Dermis microvascular lymphatic vessel endothelial cell (primary cell): ENCODE measurements at places on chromosomes 5 and 9. TPM values are rescaled to one million over a fixed set of nuclear protein-coding genes. Genes with fewer than 3 reads are reported as not detected.

- DNase-seq, result no peak
These were observed 233.6 kb upstream of the IRX1 start for GRCh38 chr5:3361811-3362605.

- no peak for DNase-seq
These were observed 73.3 kb upstream of the PHF24 start for GRCh38 chr9:34884747-34885189.

The LHX6 gene
- 1.9 and 3.2 TPM in 2 replicates for total RNA-seq

The CCDC183 gene
- 0.26 and 0.51 TPM in 2 replicates for total RNA-seq

The SV2C gene
- total RNA-seq, result under 0.01 TPM in 1 of 2 replicates, not detected in the other

- no peak for DNase-seq
These were observed 117.0 kb upstream of the GHR start for GRCh38 chr5:42306287-42306686.

- DNase-seq, result no peak
These were observed 14.1 kb downstream of the KCNT1 start for GRCh38 chr9:135716045-135716444.

The PPIC gene
- total RNA-seq, result 50.1 and 66.2 TPM in 2 replicates

DNA sequence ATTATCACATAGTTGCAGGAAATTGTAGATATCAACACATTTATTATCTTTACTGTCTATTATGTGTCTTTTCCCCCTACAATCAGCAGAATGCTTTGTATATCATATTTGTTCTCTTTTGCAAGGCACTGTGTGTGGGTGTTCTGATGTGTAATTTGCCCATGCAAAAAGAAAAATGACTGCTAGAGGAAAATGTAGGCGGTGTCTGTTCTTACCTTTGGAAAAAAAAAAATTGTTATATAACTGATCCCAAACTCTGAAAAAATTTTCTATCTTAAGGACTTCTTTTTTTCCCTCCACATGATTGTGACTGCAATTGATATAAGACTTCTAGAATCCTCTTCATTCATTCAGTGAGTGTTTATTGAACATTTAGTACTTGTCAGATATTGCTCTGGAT is 24.5 kb downstream of the MRPS30 start:
- DNase-seq, result no peak

The CER1 gene
- total RNA-seq, result not detected in 2 replicates

The NDOR1 gene
- 2.4 and 3.2 TPM in 2 replicates for total RNA-seq

The MYMK gene
- not detected in 2 replicates for total RNA-seq

DNA sequence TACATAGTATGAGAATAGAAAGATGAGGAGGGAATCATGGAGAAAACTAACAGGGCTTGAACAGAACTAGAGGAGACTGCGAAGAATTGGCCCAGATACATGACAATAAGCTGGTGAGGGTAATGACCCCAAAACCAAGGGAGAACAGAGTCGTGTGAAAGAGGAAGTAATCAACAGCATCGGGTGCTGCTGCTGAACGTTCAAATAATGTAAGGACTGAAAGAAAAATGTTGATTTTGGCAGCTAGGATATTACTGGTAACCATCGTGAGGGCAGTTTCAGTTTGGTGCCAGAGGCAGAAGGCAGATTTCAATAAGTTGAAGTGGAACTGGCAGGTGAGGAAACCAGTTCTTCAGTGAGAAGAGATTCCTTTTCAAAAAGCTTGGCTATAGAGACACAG is 66.8 kb upstream of the SMC2 start:
- DNase-seq, result no peak

- DNase-seq, result no peak
These were observed 1.8 kb downstream of the RPL12 start for GRCh38 chr9:127449332-127449966.

GRCh38 chr5:65329266-65329665 is 152.5 kb downstream of the ADAMTS6 start:
- DNase-seq, result peak; percentile 66

- peak; percentile 82 for DNase-seq
These were observed 2.5 kb downstream of the GPBP1 start for GRCh38 chr5:57176350-57176857.

DNA sequence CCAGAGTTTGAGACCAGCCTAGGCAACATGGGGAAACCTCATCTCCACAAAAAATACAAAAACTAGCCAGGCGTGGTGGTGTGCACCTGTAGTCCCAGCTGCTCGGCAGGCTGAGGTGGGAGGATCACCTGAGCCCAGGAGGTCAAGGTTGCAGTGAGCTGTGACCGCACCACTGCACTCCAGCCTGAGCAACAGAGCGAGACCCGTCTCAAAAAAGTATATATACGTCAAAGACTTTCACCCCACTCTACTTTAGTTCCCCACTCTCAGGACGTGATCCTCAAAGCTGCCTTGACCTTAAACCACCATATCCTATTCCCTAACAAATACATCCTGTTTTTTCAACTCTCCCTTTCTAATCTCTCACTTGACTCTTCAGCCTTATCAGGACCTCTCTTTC is 41.0 kb downstream of the PCDHGC5 start:
- DNase-seq, result no peak

DNA sequence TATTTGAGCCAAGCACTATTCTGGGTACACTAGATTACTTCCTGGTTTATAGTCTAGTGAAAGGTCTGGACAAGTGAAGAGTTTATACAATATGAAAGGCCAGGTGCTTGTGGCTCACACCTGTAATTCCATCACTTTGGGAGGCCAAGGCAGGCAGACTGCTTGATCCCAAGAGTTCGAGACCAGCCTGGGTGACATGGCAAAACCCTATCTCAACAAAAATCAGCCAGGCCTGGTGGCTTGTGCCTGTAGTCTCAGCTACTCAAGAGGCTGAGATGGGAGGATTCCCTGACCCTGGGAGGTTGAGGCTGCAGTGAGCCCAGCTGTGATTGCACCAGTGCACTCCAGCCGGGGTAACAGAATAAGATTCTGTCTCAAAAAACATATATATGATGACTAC is 9.5 kb upstream of the TXNDC15 start:
- DNase-seq, result no peak
